Midbrain (tissue), 1 donor: ENCODE measurements at places on chromosomes 12 and 14.

DNA sequence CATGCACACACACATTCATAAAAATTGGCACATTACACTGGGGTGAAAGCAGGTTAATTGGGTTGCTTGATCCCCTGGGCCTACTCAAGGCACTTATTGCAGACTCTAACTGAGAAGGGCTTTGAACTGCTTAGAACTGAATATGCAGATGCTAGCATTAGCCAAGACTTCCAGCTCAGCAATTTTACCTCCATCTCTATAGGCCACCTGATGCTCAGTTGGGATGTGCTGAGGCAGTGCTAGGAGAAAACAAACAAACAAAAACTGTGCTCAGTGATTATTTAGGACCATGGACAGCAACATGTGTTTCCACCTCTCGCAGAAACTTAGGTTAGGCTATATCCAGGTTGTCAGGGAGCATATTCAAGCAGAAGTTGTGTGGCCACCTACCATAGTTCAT is 124.8 kb upstream of the WSCD2 start:
- no peak for DNase-seq

DNA sequence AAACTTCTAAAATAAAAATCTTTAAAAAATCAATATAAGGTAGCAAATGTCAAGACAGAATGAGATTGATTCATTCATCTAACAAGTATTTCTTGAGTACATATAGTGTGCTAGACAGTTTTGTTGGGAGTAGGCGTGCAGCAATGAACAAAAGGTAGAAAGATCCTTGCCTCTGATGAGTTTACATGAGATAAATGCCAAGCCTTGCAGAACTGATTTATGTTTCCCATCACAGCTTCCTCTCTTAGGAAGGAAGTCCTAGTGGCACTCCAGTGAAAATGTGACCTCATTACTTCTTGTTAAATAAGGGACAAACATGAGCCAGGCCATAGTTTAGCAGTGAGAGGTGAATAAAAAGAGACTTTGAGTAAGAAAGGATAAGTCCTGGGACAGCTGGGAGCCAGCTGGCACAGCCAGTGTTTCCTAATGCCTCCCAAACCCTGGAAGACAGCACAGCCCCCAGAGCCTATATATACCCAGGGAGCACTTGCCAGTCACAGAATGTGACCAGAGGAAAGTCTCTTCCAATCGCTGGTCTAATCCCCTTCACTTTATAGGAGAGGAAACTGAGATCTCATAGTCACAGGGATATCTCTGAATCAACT is 4.7 kb upstream of the COCH start:
- DNase-seq: no peak

GRCh38 chr12:52082669-52082987 is 3.1 kb downstream of the SMIM41 start:
- DNase-seq: no peak

DNA sequence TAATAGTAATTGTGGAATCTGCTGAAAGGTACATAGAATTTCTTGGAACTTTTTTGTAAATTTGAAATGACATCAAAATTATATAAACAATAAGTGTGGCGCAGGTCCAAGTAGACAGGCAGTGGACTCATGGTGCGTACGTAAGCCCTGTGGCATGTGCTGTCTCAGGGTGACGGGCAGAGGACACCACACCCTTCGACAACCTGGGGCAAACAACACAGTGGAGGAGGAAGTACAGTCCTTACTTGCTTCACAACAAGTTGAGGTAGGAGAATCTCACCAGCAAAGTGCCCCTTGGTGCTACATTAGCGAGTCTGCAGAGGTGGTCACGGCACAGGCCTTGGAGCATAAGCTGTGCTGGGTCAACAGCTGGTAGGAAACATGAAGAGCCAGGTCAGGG is 180.9 kb downstream of the AEBP2 start:
- no peak for DNase-seq

DNA sequence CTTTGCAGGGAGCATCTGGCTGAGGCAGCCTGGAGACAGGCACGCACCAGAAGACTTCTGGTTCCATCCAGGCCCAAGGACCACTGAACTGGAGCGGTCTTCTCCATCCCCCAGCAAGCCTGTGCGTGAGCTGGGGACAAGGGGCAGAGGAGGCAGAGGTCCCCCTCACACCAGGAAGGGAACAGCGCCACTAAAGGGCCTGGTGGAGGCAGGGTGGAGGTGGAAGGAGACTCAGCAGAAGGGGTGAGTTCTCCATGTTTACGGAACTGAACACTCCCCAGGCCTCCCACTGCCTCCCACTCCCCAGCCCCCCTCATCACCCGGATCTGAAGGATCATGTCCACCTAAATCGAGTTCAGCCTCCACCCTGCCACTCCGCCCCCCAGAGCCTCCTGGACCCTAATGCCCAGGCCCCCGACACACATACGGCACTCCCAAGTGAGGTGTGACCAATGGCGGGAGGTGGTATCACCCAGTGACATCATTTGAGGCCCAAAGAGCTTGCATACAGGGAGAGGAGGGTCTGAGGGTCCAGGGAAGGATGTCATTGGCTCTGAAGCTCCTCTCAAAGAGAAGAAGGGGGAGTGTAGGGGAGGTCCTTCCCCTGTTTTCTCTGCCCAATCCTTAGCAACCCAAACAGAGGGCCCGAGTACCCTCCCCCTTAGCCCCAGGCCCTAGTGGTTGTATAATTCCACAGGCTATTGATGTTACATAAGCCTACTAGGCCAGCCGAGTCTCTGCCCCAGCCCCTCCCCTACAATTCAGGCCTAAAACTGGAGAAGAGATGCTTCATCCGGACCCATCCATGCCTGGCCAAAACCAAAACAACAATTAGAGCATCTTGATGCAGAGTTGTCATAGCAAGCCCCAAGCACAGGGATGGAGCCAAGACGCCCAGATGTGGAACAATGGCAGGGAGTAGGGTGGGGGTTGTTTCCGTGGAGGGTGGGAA is 1.0 kb downstream of the FAIM2 start:
- peak; percentile 68 for DNase-seq

DNA sequence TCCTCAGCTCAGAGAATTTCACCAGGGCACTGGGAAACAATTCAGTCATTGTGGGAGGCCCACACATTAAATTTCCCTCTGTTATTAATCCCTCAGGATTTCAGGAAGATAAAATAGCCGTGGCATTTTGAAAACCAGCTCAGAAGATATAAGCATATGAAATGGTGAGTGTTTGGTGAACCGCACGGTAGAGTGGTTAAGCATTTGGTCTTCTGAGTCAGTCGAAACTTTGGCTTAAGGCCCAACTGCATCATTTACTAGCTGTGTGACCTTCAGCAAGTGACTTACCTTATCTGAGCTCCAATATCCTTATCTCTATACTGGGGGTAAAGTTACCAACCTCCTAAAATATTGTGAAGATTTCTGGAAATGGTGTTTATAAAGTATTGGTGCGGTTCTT is 5.2 kb upstream of the VRK1 start:
- no peak for DNase-seq

- DNase-seq: no peak
Measured at GRCh38 chr12:48050174-48050573, 45.9 kb upstream of the COL2A1 start.

DNA sequence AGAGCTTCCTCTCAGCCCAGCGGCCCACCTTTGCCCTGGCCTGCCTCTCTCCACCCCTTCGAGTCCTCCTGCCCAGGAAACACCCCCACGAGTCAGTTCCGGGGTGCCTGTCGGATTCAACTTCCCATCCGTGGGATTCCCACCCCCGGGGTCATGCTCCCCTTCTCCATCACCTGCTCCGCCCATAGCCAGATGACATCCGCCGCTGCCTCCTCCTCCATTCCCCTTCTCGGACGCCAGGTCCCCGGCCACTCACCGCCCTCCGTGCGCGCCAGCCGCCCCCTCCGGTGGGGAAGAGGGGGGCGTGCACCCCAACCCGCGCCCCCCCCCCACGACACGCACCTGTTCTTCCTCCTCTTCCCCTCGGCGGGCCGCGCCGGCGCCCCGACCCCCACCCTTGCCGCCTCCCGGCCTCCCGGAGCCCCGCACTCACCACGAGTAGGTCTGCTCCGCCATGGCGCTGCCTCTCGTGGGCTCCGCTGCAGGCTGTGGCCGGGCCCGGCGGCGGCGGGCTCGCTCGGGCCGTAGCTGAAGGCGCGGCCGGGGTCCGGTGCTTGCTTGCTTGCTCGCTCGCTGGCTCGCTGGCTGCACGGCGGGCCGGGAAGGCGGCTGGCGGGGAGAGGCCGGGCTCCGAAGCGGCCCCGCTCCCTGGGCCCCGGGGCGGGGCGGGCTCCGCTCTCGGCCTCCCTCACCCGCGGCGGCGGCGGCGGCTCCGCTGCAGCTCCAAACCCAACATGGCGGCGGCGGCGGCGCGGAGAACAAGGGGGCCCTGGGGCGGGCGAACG is 554 bp downstream of the SPPL3 start:
- no peak for DNase-seq

- peak; percentile 65 for DNase-seq
Measured at GRCh38 chr12:442235-442884, 17.4 kb upstream of the B4GALNT3 start.

GRCh38 chr14:78968265-78968664 is 798.1 kb downstream of the NRXN3 start:
- DNase-seq: no peak

DNA sequence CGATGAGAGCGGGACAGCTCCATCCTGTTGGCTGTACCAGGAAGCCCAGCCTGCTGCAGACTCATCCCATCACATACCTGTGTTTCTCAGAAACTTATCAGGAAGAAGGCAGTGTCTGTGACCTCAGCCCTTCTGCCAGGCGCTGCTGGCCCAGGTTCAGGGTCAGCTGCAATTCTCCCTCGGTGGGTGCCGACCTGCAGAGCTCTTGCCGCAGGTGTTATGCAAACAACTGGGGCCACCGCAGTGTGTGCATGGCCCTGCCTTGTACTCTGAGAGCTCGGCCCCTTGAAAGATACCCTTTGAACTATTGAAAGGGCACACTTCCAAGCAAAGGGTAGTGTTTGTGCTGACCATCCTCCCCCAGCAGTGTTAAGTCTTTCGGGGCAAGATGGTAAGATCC is 322.2 kb upstream of the DIO3 start:
- DNase-seq: no peak

GRCh38 chr12:69922999-69923398 is 98.0 kb downstream of the MYRFL start:
- no peak for DNase-seq

GRCh38 chr12:46503637-46504175 is 131.1 kb upstream of the SLC38A2 start:
- no peak for DNase-seq

DNA sequence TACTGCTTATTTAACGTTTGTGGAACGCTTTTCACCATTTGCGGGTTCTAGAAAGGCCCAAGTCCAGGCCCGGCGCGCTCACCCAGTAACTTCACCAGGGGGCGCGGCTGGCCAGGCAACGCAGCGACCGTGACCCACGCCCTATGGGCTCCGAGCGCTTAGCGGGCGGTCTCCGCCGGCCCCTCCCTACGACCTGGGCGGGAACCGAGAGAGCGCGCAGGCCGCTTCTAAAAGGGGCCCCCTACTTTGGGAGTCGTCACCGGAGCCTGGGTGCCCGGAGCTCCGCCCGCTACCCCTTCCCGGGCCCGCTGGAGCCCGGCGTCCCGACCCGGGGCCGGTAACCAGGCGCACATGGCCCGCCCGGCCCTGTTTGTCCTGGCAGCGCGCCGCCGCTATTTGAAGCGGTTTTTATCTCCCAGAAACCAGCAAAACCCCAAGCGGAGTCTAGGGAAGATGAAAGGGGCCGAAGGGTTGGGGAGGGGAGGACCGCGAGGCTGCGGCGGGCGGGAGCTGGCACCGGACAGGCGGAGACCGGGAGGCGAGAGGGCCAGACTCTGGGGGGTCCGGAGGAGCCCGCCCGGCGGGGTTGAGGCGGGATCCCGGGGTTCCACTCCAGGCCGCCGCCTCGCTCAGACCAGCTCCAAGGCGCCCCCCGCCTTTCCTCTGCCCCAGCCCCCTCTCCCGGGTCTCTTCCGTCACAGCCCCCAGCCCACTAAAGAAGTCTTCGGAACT is 3.5 kb upstream of the AAAS start:
- peak; percentile 92 for DNase-seq

DNA sequence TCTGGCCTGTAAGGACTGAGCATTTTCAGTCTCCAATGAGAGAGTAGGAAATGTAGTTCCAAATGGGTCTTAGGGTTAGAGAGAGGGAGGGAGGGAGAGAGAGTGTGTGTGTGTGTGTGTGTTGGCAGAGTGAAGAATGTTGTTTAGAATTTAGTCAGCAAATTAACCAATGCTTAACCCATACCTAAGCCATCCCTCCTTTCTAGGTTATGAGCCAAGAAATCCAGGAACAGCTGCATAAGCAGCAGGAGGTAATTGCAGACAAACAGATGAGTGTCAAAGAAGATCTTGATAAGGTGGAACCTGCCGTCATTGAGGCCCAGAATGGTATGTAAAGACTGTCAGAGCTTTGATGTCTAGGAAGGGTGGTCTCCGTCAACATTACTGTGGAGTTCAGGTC is 56.9 kb downstream of the HSP90AA1 start:
- no peak for DNase-seq
